CD4-positive, alpha-beta T cell treated with Interleukin-17A for 4 hours (primary cell): ENCODE measurements at places on chromosomes 1 and 21.
A peak's percentile ranks its signal among the peaks of the same experiment; 100 is the strongest.

GRCh38 chr1:3067671-3068563, 1.1 kb upstream of the PRDM16 start:
- DNase-seq = no peak

- DNase-seq = peak; percentile 77
These were observed 45.4 kb downstream of the S100B start for GRCh38 chr21:46559291-46559983.

GRCh38 chr1:8985915-8986813, 40.1 kb downstream of the SLC2A7 start:
- DNase-seq = no peak

DNA sequence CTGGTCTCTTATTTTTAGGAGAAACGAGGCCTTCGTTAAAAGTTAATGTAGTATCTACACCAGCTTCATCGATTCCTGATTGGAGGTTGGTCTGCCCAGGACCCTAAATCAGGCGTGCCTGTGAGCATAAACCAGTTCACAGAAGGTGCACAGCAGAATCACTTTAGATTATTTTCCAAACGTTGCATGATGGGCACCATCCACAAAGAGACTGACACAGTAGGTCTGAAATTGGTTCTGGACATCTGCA, 256 bp upstream of the TARBP1 start:
- no peak for DNase-seq
